ENCODE measurements at places on chromosomes 16 and 17.

- no peak for DNase-seq
Observed at GRCh38 chr17:12618557-12618956, 47.1 kb upstream of the MYOCD start.

- no peak for DNase-seq
Observed at GRCh38 chr16:9270424-9270823, 179.0 kb downstream of the HAPSTR1 start.

DNA sequence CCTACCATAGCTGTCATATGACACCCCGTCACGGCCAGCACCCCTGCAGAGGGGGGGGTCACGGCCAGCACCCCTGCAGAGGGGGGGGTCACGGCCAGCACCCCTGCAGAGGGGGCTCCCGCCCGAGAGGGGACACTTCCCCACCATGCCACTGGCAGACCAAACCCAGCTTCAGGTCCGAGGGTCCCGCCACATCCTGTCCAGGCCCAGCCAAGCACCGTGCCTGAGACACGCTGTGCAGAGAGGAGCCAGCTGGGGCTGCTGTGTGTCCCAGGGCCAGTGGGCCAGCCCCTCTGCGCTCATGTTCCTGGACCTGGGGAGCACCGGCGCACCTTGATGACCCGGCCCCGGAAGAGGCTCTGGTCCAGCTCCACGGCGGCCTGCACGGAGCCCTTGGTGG is 1.9 kb downstream of the PABPN1L start:
- DNase-seq = no peak

- DNase-seq = no peak
Observed at GRCh38 chr17:3916825-3917224, 560 bp upstream of the P2RX1 start.

DNA sequence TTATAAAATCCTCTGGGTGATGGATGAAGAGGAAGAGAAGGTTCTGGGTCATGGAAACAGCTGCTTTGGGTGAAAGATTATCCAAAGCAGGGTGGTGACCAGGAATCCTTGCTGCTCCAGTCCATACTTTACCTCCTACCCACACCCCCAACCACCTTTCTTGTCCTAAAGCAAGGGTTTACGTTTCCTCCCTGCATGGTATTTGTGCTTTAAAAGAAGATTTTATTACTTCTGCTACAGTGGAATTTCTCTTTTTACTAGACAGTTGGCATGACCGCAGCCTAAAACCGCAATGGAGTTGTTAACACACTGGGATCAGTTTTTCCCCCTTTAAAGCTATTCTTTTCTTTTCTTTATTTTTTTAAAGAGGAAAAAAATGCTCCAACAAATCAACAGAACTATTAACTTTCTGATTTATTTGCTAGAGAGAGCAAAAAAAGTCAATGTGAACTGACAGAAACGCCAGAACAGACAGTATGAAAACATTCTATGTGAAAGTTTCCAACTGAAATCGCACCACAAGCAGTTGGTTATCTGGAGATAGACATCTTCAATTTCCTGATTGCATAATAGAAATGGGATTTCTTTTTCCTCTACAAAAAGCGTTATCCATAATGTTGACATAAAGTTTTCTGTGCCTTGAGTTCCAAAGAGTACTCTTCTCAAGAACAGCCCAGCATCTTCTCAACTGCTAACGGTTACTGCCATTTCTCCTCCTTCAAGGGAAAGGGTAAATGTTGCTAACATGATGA is 236.0 kb downstream of the IRX3 start:
- DNase-seq = no peak

DNA sequence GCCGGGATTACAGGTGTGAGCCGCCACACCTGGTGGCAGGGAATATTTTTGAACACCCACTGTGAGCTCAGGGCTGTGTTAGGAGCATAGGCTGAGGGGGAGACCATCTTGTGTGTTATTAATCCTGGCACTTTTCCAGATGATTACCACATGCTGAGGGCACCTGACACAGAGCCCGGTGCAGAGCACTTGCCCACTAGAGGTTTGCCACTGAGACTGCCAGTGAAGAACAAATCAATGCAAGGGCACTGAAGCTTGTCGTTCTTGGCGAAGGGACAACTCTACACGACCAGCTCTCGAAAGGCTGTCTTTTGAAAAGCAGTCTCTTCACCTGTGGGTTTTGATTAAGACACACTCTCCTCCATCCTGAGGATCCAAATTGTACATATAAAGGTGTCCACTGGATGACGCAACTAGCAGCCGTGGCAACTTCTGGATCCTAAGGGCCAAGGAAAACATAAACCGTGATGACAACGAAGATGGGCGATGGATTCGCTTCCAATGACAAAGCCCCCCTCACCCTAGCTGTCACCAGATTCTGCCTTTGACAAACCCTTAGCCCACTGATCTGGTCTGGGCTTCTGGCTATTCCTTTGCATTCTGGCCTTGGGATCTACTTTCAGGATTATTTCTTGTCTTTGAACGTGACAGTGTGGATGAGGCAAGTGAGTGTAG is 28.7 kb downstream of the WIPI1 start:
- no peak for DNase-seq

GRCh38 chr16:48499923-48500381 is 110.0 kb downstream of the N4BP1 start:
- no peak for DNase-seq

- DNase-seq = peak; percentile 97
Observed at GRCh38 chr17:21284319-21285163, at the start of gene MAP2K3. TSS of gene MAP2K3 (plus strand) at chr17:21284711. CDS start at chr17:21284921, 210 bp downstream.

DNA sequence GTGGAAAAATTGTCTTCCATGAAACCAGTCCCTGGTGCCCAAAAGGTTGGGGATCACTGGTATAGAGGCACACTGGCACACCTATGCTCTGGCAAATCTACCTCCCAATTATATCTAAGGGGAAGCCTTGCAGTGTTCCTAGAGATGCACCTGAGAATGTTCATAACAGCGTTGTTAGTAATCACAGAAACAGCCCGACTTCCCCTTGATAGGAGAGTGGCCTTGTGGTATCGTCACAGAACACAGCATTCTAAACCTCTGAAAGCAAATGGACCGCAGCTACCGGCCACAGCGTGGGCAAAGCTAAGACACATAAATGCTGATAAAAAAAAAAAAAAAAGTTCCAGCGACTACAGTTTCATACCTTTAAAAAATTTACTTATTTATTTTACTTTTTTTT is 39.1 kb upstream of the ADGRG1 start:
- DNase-seq = no peak

Measured in stimulated activated CD4-positive, alpha-beta T cell treated with anti-CD3 and anti-CD28 coated beads, Interleukin-15, amount 100 ng/mL, for 48 hours (primary cell).